ENCODE measurements at places on chromosomes 7 and 10. TPM values are rescaled to one million over a fixed set of nuclear protein-coding genes. Genes with fewer than 3 reads are reported as not detected.

DNA sequence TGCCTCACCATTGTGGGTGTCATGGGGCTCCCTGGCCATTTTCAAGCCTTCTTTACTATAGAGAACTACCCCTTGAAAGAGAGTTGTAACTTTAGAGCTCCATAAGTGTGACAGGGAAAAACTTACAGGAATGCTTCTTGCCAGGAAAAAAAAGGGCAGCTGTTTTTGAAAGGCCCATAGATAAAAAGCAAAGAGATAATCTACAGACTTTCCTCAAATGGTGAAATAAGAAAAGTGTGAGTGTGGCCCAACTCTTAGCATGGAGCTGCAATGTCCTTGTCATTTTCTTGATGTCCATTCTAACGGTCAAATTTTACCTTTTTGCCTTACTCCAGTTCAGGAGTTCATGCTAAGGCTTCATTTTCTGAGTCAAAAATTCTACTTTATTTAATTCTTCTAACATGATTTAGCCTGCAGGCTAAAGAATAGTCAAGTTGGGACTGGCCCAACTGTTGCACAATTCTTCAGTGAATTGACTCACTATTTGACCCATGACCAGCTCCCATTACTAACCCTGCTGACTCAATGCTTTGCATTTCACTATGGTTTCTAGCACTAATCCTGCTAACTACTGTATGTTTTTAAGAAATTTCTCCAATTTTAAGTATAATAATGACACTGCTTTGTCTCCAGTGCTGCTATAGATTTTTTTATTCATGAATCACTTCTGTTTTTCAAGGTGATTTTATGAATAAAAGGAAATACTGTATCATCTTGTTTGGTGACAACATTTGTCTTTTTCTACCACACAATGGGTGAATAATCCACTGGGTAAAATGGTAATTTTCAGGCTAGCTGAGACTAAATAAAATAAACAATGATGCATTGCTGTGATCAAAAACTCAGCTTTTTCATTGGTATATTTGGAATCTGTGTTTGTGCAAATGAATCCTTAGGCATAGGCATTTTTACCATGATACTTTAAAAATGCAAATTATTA, 41.4 kb upstream of the SGCE start:
- no peak for DNase-seq

- DNase-seq = no peak
Measured at GRCh38 chr7:55177068-55177530, 158.3 kb downstream of the EGFR start.

INSYN2A gene
- total RNA-seq = not detected

CALY gene
- 3.4 TPM for total RNA-seq

UCMA gene
- total RNA-seq = not detected

DNA sequence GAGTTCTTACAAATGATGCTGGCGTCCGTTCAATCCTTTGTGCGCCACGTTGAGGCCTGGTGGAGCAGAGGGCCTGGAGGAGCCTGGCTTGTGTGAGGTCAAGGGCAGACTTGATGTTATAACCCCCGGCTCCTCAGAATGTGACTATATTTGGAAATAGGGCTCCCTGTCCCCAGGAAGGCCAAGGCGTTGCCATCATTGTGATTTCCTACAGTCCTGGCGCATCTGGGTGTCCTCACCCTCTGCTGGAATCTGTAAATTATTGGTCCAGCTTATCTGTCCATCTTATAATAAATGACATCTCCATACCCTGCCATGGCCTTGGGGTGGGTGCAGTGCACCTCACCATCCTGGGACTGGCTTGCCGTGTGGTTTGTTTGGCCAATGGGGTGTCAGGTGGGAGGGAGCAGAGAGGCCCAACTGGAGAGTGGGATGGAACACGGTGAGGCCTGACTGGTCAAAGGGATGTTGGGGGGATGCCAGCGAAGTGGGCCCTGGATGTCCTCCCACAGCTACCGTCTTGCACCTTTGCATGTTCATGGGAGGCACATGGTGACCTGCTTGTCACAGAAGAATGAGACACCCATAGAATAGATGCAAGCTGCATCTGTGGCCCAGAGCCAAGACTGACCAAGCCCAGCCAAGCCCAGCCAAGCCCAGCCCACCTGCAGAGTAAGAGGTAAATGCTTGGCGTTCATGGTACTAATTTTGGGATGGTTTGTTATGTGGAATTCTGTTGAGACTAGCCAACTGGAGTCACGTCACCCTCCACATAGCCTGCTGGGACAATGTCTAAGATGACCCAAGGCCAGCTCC, 11.1 kb upstream of the LRRC27 start:
- DNase-seq = no peak

HOXA2 gene
- total RNA-seq = 0.09 TPM

GTPBP10 gene
- total RNA-seq = 14.7 TPM

DNA sequence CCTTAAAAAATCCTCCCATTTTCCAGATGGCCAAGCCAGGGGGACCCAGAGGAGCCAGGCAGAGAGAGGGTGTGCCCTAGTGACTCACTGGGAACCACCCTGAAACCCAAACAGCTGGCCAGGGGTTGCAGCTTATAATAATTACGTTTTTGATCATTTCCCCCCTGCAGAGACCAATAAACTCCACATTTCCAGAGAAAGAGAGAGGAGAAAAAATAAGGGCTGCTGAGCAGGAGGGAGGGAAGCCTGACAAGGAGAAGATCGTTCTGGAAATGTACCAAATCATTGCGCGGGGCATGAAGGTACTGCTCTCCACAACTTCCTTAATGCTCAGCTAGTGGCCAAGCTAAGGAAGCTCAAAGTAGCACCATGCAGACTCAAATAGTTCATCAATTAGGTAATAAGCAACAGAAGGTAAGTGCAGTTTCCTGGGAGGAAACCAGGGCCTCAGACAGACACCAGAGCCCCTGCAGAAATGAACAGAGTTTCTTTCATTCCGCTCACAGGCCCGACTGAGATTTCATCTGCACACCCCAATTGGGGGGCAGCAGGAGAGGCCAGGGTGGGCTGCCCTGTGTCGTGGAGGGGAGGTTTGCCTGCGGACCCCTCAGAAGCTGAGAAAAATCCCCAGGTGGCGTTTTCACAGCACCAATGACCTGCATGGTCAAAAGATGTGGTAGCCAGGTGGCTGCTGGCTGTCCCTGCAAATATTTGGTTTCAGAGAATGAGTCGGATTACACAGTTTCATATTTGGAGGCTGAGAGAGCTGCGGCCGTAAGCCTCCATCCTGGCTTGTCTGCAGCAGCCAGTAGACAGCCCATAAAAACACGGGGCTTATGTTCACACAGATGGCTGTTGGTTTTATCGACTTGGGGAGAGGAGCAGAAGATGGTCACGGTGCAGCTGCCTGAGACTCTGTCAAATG, 153.2 kb upstream of the LYZL2 start:
- DNase-seq = no peak

ACSM6 gene
- total RNA-seq = 4.3 TPM

- DNase-seq = no peak
Measured at GRCh38 chr7:53604201-53604600, 568.8 kb downstream of the POM121L12 start.

PRKAR2B gene
- total RNA-seq = 9.5 TPM

Measured in pancreas (tissue), 10 donors.